ENCODE measurements at places on chromosomes 13 and 19. TPM values are rescaled to one million over a fixed set of nuclear protein-coding genes. Genes with fewer than 3 reads are reported as not detected.

DNA sequence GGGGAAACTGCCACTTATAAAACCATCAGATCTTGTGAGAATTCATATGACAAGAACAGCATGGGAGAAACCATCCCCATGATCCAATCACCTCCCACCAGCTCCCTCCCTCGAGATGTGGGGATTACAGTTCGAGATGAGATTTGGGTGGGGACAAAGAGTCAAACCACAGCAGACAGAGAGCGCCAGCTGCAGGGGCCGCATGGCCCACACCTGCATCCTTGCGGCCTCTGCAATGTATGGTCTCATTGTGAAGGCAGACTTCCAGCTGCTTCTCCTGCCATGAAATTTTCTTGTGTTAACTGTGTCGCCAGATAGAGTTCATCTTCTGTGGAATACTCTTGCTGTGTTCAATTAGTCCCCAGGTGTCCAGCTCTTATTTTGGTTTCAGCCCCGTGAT, 17.3 kb upstream of the SLC15A1 start:
- DNase-seq = no peak

- DNase-seq = no peak
Observed at GRCh38 chr19:33417751-33418150, 44.2 kb downstream of the CEBPG start.

- no peak for DNase-seq
Observed at GRCh38 chr19:7677669-7678311, 900 bp downstream of the MCEMP1 start.

- DNase-seq = no peak
Observed at GRCh38 chr13:31064636-31065035, 97.1 kb downstream of the HSPH1 start.

GRCh38 chr13:75661443-75661842, 25.3 kb downstream of the LMO7 start:
- DNase-seq = no peak

DNA sequence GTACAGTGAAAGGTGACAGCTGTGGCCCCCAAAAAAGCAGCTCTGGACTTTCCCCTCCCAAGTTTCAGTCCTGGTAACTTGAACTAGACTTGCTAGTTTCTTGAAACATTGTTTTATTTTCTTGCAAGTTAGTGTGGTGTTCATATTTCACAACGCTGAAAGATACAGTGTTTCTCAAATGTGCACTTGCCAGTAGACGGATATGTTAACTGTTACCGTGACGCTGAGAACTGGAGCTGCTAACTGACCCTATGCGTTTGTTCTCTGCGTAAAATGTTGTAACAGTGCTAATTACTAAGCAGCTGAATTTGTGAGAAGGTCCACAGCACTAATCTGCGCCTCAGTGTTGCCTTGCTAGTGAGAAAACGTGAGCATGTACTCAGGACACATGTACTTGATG, 79.6 kb downstream of the GGACT start:
- DNase-seq = no peak

DNA sequence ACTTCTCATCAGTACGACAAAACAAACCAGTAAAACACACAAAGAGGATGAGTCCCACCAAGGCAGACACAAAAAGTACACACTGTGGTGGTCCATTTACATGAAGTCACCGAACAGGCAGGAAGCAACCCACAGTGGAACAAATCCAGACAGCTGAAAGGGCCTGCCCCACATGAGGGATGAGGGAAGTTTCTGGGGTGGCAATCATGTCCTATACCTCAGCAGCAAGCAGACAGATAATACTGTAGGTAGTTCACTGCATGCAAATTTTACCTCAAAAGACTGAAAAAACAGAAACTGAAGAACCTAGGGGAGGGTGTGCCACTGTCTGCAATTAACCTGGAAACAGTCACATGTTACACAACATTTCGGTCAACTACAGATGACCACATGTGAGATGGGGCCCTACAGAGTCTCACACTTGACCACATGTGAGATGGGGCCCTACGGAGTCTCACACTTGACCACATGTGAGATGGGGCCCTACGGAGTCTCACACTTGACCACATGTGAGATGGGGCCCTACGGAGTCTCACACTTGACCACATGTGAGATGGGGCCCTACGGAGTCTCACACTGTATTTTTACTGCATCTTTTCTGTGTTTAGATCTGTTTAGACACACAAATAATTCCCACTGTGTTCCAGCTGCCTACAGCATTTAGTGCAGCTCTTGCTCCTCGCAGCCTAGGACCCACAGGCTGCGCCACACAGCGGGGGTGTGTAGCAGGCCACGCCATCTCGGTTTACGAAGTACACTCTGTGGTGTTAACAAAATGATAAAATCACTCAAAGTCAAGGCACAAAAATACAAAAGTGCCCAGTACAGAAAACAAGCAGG, 22.2 kb downstream of the PCID2 start:
- DNase-seq = no peak

Gene LRRC25
- total RNA-seq = 0.35 TPM

Gene ZNF556
- total RNA-seq = not detected

Gene NOTCH3
- 1.1 TPM for total RNA-seq

Gene TRAPPC6A
- 8.9 TPM for total RNA-seq

Measured in H4 (cell line).